ENCODE measurements at places on chromosomes 13 and 19. TPM values are rescaled to one million over a fixed set of nuclear protein-coding genes. Genes with fewer than 3 reads are reported as not detected.

JAK3 gene
- 217 TPM for total RNA-seq

SIGLEC5 gene
- total RNA-seq = not detected

MCF2L gene
- 8.0 TPM for total RNA-seq

NALCN gene
- not detected for total RNA-seq

NLRP9 gene
- not detected for total RNA-seq

GJA3 gene
- total RNA-seq = 0.14 TPM

RAB4B gene
- total RNA-seq = 38.0 TPM

SMIM44 gene
- total RNA-seq = not detected

PRSS57 gene
- not detected for total RNA-seq

ZNF234 gene
- 7.3 TPM for total RNA-seq

TMEM272 gene
- 0.31 TPM for total RNA-seq

GRCh38 chr13:99757756-99758459, 213.7 kb downstream of the ZIC5 start:
- DNase-seq = no peak

- no peak for DNase-seq
Observed at GRCh38 chr13:93903909-93904308, 575.6 kb downstream of the DCT start.

GRCh38 chr13:110405597-110406450, 98.7 kb downstream of the COL4A2 start:
- DNase-seq = no peak

DNA sequence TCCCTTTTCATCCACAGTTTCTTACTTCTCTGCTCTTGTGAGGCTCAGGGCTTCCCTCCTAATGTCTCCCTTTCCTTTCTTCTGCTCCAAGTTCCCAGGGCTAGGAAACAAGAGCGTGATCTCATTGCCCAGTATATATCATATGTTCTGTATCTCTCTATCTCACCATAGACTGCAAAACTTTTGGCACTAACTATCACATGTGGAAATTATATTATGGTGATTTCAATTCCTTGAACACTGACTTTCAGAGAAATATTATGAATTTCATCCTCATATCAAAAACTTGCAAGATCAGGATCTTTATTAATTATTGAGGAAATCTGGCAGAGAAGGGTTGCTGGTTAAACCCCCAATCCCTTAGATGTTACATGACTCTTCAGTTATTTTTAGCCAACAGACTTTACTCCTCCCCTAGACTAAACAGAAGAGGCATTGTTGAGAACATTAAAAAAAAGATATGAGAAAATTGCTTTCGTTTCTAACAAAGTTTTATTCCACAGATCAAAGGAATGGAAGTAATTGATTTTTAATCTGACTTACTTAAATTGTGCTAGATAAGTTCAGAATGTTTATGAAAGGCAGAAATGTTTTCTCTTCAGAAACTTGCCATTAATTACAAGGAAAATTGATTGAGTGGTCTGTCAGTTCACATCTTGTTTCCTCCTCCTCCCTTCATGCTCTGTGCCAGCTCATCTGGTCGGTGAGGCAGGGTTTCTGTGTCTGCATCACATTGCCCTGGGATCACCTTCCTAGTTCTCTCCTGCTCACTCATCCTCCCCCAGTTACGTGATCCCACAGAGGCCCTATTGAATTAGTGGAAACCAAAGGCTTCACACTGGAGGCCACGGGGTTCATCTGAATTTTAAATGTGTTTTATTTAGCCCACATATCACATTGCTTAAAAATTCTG, 378.5 kb downstream of the LMO7 start:
- no peak for DNase-seq

GRCh38 chr13:19596086-19596485, 34.8 kb upstream of the TPTE2 start:
- DNase-seq = no peak

GRCh38 chr13:81745391-81745790, 1404.5 kb upstream of the SPRY2 start:
- DNase-seq = no peak

DNA sequence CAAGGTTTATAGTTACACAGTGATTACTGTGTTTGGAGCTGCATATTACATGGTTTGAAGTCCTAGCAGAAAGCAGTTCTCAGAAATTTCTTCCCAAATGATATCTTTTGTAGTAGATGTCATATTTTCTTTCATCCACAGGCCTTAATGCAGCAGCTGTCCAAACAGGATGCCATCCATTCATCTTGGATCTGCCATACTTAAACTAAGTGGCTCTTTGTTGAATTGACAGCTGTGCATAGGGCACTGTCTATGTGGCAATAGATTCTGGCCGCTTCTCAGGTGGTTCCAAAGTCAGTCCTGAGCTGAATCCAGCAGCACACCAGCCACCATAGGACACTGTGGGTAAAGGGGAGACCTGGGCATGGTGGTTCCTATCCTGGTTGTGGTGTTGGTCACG, 41.6 kb upstream of the SPRY2 start:
- no peak for DNase-seq

DNA sequence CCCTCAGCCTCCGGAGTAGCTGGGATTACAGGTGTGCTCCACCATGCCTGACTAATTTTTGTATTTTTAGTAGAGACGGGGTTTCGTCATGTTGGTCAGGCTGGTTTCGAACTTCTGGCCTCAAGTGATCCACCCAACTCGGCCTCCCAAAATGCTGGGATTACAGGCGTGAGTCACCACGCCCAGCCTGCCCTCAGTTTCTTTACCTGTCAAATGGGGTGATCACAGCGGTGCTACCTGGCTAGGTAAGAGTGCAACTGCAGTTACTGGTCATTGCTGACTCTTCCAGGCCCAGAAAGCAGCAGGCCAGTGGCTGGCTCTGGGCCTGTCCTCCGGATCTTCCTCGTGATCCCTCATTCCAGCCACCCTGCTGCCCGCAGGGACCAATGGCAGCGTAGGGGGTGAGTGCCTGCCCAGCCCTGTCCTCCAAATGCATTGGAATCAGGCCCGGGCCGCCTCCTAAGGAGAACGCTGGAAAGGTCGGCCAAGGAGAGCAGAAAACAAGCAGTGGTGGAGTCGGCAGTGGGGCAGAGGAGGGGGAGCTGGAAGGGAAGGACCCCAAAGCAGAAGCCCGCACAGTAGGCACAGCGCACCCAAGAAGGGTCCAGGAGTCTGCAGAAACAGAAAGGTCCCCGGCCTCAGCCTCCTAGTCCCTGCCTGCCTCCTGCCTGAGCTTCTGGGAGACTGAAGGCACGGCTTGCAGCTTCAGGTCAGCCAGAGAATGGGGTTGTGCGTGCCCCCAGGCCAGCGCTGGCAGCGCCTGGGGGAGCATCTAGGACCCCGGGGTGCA, 1.8 kb upstream of the SLC27A1 start:
- DNase-seq = no peak

- no peak for DNase-seq
Observed at GRCh38 chr13:79581870-79582315, 100.9 kb downstream of the NDFIP2 start.

GRCh38 chr13:99484473-99484872, 16.8 kb upstream of the TM9SF2 start:
- no peak for DNase-seq

GRCh38 chr19:2170219-2170618, 6.5 kb downstream of the DOT1L start:
- DNase-seq = no peak

DNA sequence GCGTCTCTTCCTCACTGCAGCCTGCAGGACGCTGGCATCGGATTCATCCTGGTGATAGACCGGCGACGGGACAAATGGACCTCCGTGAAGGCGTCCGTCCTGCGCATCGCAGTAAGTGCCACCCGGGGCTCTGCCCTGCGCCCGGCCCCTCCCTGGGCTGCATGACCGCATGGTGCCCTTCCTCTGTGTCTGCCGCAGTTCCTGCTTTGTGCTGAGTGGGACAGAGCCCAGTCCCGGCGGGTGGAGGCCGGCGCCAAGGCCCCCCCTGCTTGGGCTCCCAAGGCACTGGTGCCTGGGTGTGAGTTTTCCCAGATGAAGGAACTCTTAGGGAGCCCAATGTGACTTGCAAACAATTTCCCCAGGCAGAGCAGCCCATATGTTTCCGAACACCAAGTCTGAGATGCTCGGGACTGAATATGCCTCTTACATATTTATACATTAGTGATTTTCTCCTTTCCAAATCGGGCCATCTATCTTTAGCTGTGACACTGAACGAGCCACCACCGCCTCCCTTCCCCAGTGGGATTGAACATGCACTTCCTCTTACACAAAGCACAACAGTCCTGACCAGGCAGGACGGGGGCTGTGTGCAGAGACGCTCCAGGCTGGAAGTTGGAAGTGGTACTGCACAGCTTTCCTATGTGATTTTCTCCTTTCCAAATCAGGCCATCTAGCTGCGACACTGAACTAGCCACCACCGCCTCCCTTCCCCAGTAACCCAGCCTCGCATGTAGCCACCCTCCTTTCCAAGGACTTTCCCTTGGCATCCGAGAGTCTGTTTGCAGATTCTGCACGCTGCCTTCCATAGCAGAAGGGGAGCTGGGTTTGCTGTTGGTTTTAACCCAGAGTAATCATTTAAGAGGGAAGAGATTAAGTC, 60.1 kb upstream of the F7 start:
- DNase-seq = no peak

DNA sequence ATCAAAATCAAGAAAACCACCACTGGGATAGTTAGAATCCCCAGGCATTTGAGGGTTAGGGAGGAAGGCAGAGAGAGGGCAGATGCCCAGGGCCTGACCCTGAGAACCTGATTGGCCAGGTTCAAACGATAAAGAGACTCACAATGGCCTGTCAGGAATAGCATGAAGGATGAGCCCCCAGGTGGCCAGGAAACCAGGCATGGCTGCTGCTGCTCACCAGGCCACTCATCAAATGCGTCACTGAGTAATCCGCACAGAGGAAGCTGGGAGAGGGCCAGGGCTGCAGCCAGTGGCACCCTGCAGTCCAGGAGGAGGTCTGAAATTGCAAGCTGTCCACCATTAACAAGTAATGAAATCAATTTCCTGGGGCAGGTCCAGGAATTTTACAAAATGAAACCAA, 111.3 kb downstream of the KATNAL1 start:
- DNase-seq = no peak

GRCh38 chr13:46896341-46897137, at the start of gene HTR2A:
HTR2A (minus strand) TSS chr13:46897053; CDS start chr13:46895906, 1,147 bp downstream.
- DNase-seq = no peak
